ENCODE measurements at places on chromosomes 4 and X. TPM values are rescaled to one million over a fixed set of nuclear protein-coding genes. Genes with fewer than 3 reads are reported as not detected.

NDNF gene
- 2.1 TPM for total RNA-seq

UNC5C gene
- total RNA-seq: 0.19 TPM

- no peak for DNase-seq
These were observed 9.6 kb upstream of the YTHDC1 start for GRCh38 chr4:68359508-68359907.

- no peak for DNase-seq
These were observed 60.5 kb upstream of the MAGEE1 start for GRCh38 chrX:76366972-76367371.

DNA sequence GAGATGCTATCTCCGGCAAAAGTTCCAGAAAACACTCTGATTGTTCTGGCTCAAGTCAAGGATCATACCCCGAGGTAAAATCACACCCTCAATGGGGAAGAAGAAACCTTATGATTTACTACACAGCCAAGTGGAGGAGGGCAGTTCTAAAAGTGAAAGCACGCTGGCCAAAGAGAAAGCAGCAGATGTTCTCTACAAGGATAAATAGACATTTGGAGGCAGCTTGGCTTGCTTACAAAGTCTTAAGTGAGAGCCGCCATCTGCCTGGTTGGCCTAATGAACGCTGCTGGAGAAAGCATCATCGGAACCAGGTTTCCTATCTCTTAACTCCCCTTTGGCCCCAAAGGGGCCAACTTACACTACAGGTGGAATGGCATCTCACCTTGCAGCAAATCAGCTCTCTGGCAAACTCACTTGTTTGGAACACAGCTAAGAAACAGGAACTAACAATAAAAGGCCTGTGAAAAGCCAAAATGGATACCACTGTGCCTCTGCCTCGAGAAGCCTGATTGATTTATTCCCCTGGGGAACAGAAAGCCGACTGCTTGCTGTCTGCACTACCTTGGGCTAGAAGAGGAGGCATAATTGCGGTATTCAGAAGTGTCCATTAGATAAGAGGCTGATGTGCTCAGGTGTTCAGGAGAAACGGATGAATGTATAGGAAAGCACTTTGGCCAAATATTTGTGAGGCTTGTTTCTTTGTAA, 22.8 kb downstream of the FRAS1 start:
- DNase-seq: no peak
